ENCODE measurements at places on chromosomes 12 and 14.

DNA sequence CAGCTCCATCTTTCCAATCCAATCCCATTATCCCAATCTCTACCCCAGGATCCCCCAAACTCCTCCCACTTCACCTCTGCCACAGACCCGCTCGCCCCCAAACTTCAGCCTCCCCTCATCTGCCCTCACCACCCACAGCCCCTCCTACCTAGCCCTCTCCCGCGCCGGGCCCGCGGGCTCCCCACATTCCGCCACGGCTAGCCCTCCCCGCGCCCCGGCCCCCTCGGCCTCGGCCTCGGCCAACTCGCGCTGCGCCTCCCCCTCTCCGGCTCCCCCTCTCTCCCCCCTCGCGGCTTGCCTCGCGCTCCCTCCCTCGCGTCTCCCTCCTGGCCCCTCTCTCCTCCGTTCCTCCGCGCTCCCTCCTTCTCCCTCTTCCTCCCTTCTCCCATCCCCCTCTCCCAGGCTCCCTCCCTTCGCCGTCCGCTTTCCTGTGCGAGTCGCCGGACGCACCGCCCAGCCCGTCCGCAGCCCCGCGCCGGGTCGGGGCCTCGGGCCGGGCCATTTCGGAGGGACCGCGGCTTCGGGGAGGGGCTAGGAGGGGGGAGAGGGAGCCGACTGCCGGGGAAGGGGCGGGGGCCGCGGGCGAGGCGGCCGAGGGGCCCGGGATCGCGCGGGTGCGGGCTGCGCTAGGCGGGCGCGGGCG is at the start of gene ATN1:
ATN1 (plus strand) TSS at position 581 of the 643 bp plus-strand sequence. CDS start 6,043 bp downstream, outside the sequence.
- DNase-seq = no peak

GRCh38 chr14:101115652-101116051 is 212.1 kb upstream of the RTL1 start:
- DNase-seq = no peak

GRCh38 chr12:47312808-47313426 is 233.2 kb upstream of the AMIGO2 start:
- no peak for DNase-seq

DNA sequence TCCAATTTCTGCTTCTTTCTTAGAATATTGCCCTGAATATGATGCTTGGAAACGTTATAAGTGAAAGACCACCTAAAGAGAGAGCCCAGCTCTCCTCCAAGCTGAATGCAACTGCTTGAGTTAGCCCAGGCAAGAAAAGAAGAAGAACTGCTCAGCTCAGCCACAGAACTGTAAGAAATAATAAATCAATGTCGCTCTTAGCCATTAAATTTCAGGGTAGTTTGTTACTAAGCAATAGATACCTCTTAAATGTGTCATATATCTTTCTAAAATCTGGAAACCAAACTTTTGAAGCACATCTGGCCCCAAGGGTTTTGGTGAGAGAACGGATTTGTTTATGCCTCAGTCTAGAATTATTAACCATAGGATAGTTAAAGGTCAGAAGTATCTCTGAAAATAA is 50.4 kb downstream of the SLC6A15 start:
- DNase-seq = no peak

DNA sequence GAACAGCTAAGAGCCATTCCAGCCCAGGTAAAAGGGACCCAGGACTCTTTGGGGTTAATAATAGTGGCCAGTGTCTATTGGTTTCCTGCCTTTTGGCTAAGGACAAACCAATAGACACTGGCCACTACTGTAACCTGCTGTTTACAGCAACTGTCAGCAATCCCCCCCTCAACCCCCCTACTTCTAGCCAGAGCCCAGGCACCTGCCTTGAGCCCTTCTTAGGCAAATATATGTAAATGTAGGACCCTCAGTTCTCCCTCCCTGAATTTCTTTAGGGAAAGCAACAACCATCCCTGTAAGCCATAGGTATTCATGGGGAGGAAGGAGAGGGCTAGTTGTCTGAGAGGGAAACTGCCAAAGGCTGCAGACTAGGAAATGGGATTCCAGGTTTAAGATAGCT is 22.3 kb downstream of the HOXC4 start:
- DNase-seq = no peak

GRCh38 chr12:120403869-120404268 is 34.0 kb upstream of the COX6A1 start:
- DNase-seq = no peak

GRCh38 chr14:75845136-75845804 is 136.5 kb downstream of the TGFB3 start:
- no peak for DNase-seq

DNA sequence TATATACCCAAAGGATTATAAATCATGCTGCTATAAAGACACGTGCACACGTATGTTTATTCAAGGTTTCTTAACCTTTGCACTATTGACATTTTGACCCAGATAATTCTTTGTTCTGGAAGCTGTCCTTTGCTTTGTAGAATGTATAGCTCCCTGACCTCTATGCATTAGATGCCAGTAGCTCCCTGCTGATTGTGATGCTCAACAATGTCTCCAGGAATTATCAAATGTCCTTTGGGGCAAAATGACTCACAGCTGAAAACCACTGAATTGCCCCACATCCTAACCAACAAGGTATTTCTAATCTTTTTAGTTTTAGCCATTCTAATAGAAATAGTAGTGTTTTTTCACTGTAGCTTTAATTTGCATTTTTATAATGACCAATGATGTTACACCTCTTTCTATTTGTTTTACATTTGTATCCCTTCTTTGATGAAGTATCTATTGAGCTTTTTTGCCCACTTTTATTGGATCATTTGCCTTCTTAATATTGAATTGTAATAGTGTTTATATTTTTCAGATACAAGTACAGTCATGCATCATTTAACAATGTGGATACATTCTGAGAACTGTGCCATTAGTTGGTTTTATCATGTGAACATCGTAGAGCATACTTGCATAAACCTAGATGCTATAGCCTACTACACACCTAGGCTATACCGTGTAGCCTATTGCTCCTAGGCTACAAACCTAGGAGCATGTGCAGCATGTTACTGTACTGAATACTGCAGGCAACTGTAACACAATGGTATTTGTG is 10.4 kb upstream of the NOPCHAP1 start:
- DNase-seq = no peak

DNA sequence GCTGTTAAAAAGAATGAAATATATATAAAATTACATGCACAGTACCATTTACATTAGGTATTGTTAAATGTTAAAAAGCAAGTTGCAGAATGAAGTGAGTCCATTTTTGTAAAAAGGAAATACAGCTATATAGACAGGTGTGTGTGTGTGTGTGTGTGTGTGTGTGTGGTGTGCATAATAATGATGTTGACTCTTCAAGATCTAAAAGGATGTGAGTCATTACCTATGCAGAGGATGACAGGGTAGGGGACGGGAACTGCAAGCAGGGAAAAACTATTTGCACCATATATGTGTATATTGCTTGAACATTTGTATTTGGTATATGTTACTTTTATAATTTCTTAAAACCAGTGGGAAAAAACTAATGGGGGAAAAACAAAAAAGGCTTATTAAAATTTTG is 3.1 kb downstream of the C14orf39 start:
- no peak for DNase-seq

- DNase-seq = no peak
Observed at GRCh38 chr14:32224737-32225377, 21.8 kb upstream of the RNU6-8 start.

DNA sequence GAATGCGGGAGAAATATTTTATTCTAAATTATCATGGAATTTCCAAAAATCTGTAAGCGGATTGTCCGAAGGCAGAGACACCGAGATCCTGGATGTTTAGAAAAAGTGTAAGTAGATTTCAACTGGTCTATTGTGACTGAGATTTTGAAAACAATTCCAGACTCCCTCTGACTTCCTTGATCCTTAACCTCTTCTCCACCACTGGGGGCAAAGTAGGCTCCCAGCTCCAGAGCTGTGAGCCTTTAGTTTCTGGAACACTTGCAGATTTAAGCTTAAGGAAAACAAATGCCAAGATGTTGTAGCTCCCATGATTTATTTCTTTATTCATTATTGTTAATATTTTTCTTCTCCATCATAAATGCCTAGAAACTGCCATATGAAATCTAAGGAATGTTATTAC is 1320.5 kb upstream of the SEL1L start:
- DNase-seq = no peak

DNA sequence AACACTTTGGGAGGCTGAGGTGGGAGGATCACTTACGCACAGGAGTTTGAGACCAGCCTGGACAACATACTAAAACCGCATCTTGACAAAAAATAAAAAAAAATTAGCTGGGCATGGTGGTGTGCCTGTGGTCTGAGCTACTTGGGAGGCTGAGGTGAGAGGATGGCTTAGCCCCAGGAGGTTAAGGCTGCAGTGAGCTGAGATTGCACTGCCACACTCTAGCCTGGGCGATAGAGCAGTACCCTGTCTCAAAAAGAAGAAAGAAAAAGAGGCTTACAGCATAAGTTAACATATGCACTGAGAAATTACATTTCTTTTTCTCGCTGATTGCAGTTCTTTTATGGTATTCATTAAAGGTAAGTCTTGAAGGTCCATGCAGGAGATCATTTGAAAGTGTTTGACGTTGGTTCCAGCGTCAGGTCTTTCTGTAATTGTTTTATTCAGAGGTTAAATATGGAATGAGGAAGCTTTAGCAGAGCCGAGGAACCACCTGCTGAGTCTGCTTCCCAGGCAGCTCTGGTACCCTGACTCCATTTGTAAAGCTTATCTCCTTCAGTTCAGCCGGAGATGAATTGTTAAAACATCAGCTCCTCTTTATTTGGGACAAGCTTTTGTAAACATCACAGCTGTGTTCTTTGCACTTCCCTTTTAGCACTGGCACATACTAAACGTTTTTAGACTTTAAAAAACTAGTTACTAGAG is 18.5 kb downstream of the SFSWAP start:
- DNase-seq = no peak

GRCh38 chr14:95185767-95186392 is 28.6 kb upstream of the DICER1 start:
- no peak for DNase-seq

GRCh38 chr12:50828886-50829285 is 13.8 kb upstream of the TMPRSS12 start:
- no peak for DNase-seq

DNA sequence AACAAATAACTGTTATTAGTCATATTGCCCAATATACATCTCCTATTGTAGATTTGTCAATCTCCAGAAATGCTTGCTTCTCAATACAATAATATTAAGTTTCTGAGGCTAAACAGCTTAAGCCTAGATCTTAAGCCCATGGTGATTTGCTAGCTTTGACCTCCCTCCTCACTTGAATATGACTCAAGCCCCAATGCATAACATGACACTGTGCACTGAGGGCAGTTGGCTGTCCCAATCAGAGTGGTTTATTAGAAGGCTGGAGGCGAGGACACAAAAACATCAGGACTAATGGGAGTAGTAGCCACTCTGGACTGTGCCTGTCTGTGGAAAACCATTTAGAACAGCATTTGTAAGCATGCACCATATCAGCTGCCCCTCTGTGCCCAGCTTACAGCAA is 81.1 kb upstream of the GTF2A1 start:
- no peak for DNase-seq

DNA sequence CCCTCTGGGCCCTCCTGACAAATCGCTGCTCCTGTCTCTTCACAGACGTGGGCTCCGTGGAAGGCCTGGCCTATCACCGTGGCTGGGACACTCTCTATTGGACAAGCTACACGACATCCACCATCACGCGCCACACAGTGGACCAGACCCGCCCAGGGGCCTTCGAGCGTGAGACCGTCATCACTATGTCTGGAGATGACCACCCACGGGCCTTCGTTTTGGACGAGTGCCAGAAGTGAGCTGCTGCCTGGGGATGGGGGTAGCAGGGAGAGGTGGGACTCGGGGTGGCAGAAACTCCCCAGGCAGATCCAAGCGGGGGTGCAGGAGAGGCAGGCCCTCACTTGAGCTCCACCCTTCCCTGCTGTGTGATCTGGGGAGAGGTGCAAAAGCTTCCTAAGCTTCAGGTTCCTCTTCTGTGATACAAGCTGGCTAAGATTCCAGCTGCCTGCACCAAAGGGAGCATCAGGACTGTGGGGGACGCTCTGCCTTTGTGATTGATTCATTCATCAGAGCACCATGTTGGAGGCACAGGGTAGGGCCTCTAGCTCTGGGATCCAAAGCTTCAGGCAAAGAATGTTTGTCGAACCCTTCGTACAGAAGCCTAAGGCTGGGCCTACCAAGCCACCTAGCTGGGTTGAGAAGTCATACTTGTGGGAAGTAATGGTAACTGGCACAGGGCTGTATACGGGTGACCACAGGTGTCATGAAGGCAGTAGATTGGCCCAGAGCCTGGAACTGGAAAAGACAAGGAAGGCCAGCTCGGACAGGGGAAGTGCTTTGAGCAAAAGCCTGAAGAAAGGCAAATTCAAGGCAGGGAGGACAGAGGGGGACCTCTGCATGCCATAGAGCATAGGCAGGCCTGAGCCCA is 29.1 kb upstream of the NXPH4 start:
- DNase-seq = no peak

DNA sequence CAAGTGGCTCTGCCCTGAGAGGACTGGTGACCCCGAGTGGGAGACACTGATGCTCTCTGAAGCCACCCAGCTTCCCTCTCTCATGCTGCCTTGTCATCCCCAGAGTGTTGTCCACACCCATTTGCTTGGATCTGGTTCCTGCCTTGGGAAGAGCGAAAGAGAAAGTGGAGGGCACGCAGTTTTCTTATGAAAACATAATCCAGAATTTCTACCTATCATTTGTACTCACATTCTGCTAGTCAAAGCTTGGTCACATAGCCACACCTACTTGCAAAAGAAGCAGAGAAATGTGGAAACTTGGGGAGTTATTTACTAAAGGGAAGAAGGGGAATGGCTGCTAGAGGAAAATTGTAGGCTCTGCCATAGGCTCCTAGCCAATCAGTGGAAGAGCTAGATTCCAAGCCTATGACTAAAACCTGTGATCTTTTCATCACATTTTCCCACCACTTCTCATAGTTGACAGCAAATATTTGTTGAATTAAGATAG is 326.3 kb downstream of the ZFP36L1 start:
- peak; percentile 26 for DNase-seq

DNA sequence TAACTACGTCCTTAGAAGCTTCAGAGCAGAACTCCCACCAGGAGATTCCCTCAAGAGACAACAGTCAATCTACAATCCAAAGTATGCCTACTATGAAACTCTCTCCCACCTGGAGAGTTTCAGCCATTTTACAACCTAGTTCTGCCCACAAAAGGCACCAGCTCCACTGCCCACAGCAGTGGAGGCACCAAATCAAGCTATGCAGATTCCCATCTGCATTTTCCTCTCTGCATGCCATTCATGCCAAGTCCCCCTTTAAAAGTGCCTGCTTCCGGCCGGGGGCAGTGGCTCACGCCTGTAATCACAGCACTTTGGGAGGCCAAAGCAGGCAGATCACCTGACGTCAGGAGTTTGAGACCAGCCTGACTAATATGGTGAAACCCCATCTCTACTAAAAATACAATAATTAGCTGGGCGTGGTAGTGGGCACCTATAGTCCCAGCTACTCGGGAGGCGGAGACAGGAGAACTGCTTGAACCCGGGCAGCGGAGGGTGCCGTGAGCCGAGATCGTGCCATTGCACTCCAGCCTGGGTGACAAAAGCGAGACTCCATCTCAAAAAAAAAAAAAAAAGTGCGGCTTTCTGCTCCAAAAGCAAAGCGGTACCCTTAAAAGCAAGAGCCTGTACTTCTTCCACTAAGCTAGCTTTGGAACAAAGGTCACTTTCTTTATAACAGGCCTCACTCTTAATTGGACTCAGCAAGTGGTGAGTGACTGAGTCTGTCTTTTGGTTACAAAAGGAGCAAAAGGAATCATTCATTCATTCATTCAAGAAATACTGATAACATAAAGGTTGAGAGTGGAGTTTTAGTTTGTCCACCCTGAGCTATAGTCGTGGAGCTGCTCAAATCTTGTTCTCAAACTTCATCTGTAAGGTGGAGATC is 10.1 kb upstream of the DLGAP5 start:
- DNase-seq = no peak

All from 8988T (cell line).